ENCODE measurements at places on chromosomes 3 and 15.

- DNase-seq, result no peak
These were observed 390.4 kb upstream of the PROK2 start for GRCh38 chr3:72175296-72175858.

DNA sequence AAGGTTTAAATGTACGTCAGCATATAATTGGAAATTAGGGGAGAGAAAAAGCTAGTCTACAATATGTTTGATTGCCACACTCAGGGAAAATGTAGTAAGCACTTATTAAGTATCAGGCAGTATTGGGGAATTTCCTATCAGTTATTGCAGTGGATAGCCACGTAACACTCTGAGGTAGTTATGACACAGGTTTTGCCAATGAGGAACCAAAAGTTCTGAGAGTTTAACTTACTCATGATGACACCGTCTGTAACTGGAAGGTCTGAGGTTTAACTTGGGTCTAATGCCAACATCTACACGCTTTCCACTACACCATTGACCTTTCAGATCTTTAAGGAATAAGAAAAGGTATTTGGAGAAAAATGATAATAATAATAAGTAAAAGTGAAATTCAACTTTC lies 89.5 kb downstream of the ZMAT3 start:
- no peak for DNase-seq

GRCh38 chr3:133490468-133491351 lies 82.8 kb upstream of the CDV3 start:
- DNase-seq, result no peak

GRCh38 chr3:100124201-100124761 lies 10.0 kb upstream of the FILIP1L start:
- DNase-seq, result no peak

- DNase-seq, result no peak
These were observed 11.9 kb downstream of the TMEM158 start for GRCh38 chr3:45214061-45214680.

GRCh38 chr15:40917585-40917984 lies 11.6 kb upstream of the DLL4 start:
- no peak for DNase-seq

GRCh38 chr3:164208048-164208447 lies 870.2 kb downstream of the SI start:
- no peak for DNase-seq

- no peak for DNase-seq
These were observed 43.5 kb downstream of the PHC3 start for GRCh38 chr3:170137986-170138385.

GRCh38 chr3:14261229-14261628 lies 82.6 kb downstream of the LSM3 start:
- peak; percentile 84 for DNase-seq

DNA sequence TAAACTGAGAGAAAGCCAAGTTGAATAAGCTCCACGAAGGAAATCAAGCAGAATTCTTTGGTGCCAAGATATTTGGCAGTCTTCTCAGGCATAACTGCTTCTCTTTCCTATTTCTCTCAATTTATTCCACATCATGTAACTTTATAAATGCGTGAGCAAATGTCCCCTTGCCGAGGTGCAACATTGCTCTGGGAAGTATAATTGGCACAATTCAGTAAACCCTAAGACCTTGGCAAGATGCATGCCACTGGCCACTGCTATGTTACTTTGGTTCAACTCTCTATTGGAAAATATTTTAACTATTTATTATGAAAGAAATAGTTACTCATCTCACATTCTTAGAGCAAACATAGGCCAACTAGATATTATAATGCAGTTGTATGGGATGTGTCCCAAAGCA lies 170.2 kb downstream of the SUCNR1 start:
- DNase-seq, result no peak

- DNase-seq, result no peak
These were observed 240.7 kb downstream of the SHOX2 start for GRCh38 chr3:157865352-157866000.

- DNase-seq, result peak; percentile 54
These were observed 59.8 kb upstream of the HEG1 start for GRCh38 chr3:125115640-125116039.

DNA sequence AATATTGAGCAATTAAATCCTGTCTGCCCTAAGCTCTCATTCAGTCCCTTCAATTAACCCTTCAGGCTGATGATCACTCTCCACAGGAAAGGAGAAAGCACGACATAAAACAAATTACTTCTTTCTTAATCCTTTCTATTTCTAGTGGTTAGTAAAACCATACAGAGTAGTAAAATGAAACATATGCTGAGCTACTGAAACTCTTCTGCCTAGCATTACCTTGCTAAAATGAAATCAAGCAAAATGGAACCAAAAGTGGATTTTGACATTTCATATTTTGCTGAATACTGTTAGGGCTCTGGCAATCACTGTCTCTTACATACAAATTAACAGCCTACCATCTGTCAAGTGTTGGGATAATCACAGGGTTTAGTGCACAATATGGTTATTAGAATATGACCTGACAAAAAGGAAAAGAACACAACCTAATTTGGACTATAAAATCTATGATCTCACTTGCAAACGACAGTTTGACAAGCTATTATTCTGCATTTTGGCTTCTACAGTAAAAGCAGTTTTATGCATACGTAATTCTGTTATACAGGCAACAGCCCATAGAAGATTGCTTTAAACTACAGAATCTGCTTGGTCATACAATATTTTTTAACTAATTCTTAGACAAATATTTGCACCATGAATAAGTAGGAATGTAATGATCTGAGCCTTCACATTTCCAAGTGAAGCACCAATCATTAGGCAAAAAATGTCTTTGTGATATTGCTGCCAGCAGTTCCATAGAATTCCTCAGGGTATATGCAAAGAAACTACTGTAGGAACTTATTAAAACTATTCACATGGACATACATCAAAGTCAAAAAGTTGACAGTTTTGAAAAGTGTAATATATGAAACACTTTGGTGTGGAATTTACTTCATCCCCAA lies 105.0 kb downstream of the FHIT start:
- no peak for DNase-seq

- no peak for DNase-seq
These were observed 37.6 kb downstream of the SMAD3 start for GRCh38 chr15:67103021-67103420.

DNA sequence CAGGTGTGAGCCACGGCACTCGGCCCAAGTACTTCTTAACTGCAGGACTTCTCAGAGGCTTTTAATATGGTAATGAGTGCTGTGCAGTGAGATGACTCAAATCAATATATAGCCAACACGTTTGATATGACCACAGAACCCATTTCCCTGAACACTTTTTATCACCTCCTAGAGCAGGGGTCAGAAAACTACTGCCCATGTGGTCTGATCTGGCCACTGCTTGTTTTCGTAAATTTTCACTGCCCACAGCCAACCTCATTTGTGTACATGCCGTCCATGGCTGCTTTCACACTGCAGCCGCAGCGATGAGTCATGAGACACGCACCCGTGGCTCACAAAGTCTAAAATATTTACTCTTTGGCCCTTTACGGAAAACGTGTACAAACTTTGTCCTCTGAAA lies 179.2 kb downstream of the RORA start:
- no peak for DNase-seq

GRCh38 chr3:30827080-30827479 lies 67.4 kb downstream of the GADL1 start:
- no peak for DNase-seq

GRCh38 chr3:38507120-38507519 lies 11.0 kb downstream of the EXOG start:
- DNase-seq, result no peak

DNA sequence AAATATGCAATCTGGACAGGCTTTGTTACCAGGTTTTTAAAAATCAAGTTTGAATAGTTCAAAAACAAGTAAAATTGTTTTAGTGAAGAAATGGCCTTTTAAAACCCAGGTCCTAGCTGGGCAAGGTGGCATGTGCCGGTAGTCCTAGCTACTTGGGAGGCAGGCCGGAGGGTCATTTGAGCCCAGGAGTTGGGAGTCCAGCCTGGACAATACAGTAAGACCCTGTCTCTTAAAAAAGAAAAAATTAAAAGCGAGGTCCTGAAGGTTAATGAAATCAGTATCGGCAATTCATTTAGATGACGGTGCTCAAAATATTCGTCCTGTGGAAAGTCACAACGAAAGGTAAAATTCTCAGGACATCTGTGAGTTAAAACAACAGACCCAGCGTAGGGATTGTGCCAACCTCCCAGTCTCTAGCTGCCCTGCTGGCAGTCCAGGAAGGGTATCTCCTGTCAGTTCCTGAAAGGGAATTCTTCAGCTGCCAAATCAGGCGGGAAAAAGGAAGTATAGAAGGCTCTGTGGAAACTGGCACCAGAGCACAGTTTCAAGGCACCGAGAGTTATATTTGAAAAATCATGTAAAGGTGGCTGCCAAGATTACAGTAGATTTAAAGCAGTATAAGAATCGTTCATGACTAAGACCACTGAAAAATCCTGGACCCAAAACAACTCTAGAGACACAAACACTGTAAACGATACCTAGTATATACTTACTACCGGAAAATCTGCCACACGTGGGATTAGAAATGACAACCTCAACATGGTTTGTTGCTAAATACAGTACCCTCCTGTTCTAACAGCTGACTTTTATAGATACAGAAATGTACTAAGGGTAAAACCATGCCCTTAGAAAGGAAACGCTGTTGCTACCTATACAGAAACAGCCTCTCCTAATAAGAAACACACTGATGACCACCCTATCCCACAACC lies 1.2 kb upstream of the ABHD17C start:
- DNase-seq, result peak; percentile 27

GRCh38 chr15:34583399-34584329 lies at the start of gene GOLGA8B:
TSS of gene GOLGA8B (minus strand) at chr15:34583651. CDS start at chr15:34535912, 47,739 bp downstream.
- peak; percentile 44 for DNase-seq

DNA sequence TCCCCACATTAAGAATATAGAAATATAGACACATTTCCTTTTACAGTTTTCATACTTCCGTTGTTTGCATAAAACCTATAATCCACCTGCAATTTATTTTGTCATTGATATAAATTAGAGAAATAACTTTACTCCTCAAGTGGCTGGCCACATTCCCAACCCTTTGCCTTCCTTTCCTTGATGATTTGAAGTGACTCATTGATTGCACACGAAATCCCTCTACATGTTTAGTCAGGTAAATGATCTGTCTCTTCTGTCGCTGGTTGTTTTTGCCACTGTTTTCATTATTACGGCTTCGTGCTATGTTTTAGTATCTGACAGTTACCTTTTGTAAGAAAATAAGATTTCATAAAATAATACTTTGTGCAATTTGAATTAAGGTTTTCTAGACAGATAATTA lies 272.2 kb upstream of the NR2E3 start:
- no peak for DNase-seq

DNA sequence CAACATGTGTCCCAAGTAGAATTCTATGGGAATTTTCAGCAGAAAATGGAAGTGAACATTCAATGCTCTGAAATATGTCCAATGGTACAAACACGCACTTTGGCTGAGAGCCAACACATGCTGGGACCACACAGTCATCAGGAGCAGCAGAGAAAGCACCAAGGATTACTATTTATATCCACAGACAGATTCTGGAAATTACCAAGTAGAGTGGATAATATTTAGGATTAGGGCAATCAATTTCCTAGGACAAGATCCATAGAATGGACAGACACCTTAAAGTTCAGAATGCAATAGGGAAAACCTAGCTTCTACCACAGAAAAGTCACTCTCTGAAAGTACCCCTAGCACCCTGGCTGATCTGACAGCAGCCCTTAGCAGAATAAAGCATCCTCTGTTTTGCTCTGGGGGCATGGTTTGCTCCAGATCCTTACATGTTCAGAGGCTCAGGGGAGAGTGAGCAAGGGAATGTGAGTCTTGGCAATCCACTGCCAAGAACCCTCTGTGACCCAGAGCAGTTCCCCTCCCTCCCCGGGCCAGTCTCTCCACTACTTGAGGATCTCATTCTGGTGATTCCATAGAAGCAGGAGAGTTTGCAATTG lies 206.0 kb upstream of the WNT5A start:
- no peak for DNase-seq

DNA sequence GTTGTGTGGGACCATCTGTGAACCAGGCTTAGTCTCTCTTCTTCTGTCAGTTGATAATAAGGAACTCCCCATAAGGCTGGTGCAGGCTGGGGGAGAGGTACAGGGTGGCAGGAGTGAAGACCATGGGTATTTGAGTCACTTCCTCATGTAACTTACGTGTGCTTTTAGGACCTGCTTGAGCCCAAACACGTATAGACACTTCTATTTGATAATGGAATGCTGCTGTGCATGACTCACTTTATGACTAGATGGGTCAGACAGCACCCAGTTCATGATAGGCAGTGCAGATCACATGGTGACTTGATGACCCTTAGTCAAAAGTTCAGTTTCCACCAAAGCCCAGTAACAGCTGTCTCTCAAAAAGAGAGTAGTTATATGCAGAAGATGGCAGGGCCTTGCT lies 490.9 kb downstream of the ZBBX start:
- DNase-seq, result no peak

- peak; percentile 85 for DNase-seq
These were observed 15.0 kb downstream of the PTH1R start for GRCh38 chr3:46892285-46893145.

DNA sequence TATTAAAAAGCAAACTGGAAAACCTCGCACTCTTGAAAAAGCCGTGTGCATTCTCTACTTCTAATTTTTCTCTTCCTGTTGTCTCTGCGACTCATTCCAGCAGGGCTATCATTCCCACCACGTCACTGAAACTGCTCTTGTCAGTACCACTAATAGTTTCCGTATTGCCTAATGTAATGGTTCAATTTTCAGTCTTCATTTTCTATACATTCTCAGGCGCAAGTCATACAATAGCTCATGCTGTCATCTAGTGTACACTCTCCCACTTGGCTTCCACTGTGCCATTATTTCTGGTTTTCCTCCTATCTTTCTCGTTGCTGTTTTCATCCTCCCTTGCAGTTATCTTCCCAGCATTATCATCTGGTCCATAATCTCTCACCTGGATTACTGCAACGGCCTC lies 160.2 kb downstream of the SPATA16 start:
- no peak for DNase-seq

- DNase-seq, result no peak
These were observed 1.5 kb downstream of the ATP1B3 start for GRCh38 chr3:141877911-141878310.

- DNase-seq, result no peak
These were observed 2.7 kb downstream of the MLF1 start for GRCh38 chr3:158573714-158574113.

GRCh38 chr3:126638790-126639189 lies 16.1 kb downstream of the TXNRD3 start:
- no peak for DNase-seq

GRCh38 chr15:32730677-32731654 lies 13.2 kb downstream of the GREM1 start:
- peak; percentile 35 for DNase-seq

DNA sequence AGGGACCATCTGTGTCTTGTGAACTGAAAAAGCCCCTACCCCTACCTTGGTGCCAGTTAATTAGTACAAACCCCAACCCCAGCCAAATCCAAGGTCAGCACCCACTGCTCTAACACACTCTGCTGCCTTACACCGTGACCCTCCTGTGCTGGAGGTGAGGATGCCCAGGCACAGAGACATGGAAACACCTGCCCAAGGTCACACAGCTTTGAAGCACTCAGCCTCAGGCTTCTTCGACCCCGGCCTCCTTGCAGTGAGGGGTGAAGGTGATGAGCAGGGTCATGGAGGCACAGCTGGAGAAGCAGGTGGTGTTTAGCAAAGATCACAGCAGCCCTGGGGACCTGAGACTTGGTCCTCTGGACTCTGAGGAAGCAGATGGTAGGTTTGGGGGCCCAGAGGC lies 39.0 kb upstream of the SLC6A6 start:
- DNase-seq, result no peak

GRCh38 chr15:92817339-92817886 lies 82.7 kb upstream of the CHD2 start:
- no peak for DNase-seq

GRCh38 chr3:35677797-35678196 lies 38.5 kb downstream of the ARPP21 start:
- DNase-seq, result no peak

- DNase-seq, result no peak
These were observed 67.2 kb downstream of the MYO9A start for GRCh38 chr15:72050700-72051099.
